ENCODE measurements at places on chromosomes 4 and X.

DNA sequence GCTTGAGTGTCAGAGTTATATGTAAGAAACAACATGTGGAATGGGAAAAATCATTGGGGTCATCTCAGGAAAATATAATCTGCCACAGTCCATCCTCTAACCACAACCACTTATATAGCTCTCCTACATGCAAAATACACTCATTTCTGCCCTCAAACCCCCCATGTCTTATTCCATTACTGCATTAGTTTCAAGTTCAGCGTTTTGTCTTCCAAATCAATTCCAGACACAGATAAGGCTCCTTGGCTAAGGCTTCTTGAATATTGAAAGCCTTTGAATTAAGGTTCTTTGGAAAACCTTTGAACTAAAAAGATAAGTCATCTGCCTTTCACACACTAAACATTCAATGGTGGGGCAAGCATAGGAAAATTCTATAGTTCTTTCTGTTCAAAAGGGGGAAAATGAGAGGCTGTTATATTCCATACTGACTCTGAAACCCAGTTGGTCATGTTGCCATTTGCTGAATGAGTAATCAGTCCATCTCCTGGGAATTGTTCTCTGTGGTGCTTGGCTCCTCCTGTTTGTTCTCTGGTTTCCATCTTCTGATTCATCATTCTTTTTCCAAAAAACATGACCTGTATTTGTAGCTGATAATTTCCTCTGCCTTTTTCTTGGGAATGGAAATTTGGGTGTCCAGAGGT lies 218.7 kb downstream of the BMPR1B start:
- peak; percentile 93 for DNase-seq

DNA sequence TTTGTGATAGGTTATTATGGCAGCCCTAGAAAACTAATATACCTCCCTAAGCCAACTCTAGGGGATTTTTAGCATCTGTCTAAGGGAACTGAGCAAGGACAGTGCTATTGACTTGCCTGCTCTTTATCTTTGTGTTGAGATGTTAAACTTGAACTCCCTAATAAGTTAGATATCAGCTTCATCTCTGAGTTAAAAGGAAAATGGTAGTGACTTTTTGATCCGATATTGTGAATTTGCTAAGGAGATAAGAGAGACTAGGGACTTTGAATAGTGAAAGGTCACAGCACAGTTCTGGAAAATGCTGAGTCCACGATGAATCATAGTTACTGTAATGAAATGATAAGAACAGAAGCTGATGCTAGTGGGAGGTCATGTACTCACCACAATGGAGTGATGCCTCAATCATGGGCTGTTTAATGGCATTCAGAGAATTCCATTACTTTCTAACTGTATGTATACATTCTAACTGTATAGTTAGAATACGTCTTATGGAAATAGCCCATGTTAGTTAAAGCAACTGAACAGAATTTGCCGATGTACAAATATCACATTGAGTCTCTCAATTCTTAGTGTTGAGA lies 147.2 kb downstream of the GLRA3 start:
- DNase-seq = no peak

GRCh38 chrX:107684956-107685385 lies 56.7 kb downstream of the PRPS1 start:
- peak; percentile 73 for DNase-seq

GRCh38 chr4:100189820-100190642 lies at the start of gene DDIT4L:
Gene DDIT4L (minus strand): TSS chr4:100190468. CDS start chr4:100189983, 485 bp downstream.
- DNase-seq = no peak

DNA sequence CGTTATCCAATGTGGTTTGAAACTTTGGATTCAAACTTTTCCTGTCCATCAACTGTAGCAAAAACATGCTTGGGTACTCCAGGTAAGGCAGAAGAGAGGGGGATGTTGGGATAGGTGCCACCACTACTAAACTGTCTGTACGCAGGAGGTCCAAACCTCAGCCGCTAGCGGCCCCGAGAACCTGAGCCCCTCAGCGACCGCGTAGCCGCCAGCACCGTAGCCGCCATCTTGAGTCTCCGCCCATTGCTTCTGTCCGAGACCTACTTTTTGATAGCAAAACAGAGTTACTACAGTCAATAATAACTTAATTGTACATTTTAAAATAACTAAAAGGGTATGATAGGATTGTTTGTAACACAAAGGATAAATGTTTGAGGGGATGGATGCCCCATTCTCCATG lies 119.9 kb upstream of the GRID2 start:
- no peak for DNase-seq
